ENCODE measurements at places on chromosomes 2 and 18.

DNA sequence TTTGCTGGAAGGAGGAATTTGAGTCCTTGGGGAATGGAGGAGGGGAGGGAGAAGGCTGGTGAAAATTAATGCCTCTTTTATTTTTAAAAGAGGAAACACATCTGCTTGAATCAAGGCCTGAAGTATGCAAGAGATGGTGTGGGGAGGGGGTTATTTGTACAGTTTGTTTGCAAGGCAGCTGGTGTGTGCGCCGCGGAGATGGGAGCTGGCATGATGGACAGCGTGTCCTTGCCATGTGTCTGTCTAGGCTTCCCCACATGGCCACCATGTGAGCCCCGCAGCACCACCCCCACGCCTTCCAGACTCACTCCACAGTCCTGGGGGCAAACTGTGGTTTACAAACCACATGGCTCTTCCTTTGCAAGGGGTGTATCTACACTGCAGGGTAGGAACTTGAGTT lies 154.8 kb upstream of the APCDD1 start:
- no peak for DNase-seq

GRCh38 chr18:45588376-45589355 lies 26.6 kb upstream of the SLC14A2 start:
- no peak for DNase-seq

- no peak for DNase-seq
Observed at GRCh38 chr2:128269063-128269989, 49.3 kb downstream of the HS6ST1 start.

GRCh38 chr18:58549814-58550339 lies 79.0 kb downstream of the ALPK2 start:
- DNase-seq = no peak

DNA sequence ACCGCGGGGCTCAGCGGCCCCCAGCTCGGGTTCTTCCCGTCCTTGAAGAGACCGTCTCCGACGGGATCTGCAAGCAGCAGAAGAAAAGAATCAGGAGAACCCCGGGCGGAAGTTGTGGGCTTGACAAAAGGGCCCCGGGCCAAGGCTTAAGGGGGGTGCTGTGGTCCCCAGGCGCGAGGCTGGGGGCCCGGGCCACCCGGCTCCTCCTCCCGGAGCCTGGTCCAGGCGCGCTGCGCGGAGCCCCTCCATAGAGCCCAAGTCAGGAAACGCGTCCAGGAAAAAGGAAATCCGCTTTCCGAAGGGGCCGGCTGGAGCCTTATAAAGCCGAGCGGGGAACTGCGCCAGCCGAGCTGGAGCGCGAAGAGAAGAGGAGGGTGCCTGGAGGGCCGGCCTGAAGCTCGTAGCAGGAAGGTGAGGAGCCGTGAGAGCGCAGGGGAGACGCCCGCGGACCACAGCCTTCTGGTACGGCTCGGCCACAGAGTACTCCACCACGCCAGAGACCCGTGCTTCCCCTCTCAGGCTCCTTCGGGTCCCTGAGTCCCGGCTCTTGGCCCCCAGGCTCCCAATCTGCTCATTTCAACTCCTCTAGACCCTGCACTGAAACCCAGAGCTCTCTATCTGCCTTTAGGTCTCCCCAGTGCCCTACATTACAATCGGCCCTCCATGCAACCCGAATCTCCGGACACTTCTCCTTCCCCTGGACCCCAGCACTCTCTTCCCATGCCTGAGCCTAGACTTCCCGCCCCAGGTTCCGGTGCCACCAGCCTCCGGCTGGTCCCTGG lies 554 bp downstream of the FEV start:
- no peak for DNase-seq

- DNase-seq = no peak
Observed at GRCh38 chr18:12373771-12374116, 3.3 kb downstream of the AFG3L2 start.

DNA sequence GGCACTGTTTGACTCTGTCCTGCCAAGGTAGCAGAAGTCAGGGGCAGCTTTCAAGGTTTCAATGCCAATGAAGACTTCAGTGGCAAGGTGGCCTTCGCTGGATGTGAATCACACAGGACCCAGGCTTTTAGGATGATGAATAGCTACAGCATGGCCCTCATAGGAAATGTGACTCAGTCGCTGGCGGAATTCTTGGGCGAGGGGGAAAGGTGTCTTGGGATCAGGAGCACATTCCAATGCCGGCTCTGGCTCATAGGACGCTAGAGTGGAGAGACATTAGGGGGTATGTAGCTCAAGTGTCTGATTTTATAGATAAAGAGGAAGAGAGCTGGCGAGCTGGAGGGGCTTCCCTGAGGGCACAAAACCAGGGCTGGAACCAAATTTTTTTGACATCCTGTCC lies 68.6 kb downstream of the SMIM21 start:
- DNase-seq = peak; percentile 6

DNA sequence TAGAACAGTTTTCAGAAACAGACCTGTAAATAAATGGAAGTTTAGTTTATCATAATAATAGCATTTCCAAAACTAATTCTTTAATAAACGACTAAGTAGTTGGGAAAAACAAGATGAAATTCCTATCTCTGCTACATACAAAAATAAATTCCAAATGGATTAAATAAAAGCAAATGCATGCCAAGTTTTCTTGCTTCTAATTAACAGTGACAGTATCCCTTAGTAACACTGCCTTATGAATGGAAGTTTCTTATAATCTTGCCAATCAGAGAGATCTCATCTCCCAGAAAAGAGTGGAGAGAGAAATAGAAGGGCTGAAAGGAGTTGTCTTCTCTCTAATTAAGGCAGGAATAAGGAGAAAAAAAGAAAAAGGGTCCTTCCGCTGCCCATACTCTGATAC lies 133.9 kb downstream of the GFPT1 start:
- DNase-seq = no peak

- DNase-seq = no peak
Observed at GRCh38 chr2:24824966-24825882, 32.0 kb downstream of the CENPO start.
